ENCODE measurements at places on chromosomes 12 and 14. TPM values are rescaled to one million over a fixed set of nuclear protein-coding genes. Genes with fewer than 3 reads are reported as not detected.

GRCh38 chr14:49538852-49539251, 47.3 kb downstream of the RPS29 start:
- no peaks in the 10 kb centered on the region for H3K27me3 ChIP-seq
- H3K4me3 ChIP-seq = no peak overlapping the region
- no peak overlapping the region for H3K27ac ChIP-seq

- no peaks in the 10 kb centered on the region for H3K4me1 ChIP-seq
- H3K27ac ChIP-seq = no peak overlapping the region
- no peaks in the 10 kb centered on the region for H3K27me3 ChIP-seq
Measured at GRCh38 chr12:10094646-10095395, 4.0 kb downstream of the CLEC1A start.

TAS2R50 gene
- total RNA-seq = 1.5 TPM

- H3K4me1 ChIP-seq = no peaks in the 10 kb centered on the region
- DNase-seq = no peak
- no peak overlapping the region for H3K27ac ChIP-seq
Measured at GRCh38 chr12:27861428-27862167, 81.6 kb upstream of the MANSC4 start.

GSG1 gene
- total RNA-seq = not detected

All from naive thymus-derived CD4-positive, alpha-beta T cell (primary cell).